ENCODE measurements at places on chromosomes 1 and 21. TPM values are rescaled to one million over a fixed set of nuclear protein-coding genes. Genes with fewer than 3 reads are reported as not detected.

The PTGER3 gene
- total RNA-seq, result not detected

The IL20 gene
- total RNA-seq, result not detected

The SHISA4 gene
- 31.4 TPM for total RNA-seq

- H3K36me3 ChIP-seq, result no peaks in the 10 kb centered on the region
- H3K4me3 ChIP-seq, result no peak overlapping the region
- no peak overlapping the region for H3K27ac ChIP-seq
- peaks cover 8% of the 10 kb centered on the region for H3K4me1 ChIP-seq
- H3K27me3 ChIP-seq, result no peaks in the 10 kb centered on the region
Observed at GRCh38 chr1:165823552-165824268, 3.7 kb upstream of the UCK2 start.

- H3K27ac ChIP-seq, result no peak overlapping the region
- no peaks in the 10 kb centered on the region for H3K36me3 ChIP-seq
- no peak overlapping the region for H3K4me3 ChIP-seq
Observed at GRCh38 chr1:161721738-161722343, 497 bp downstream of the FCRLB start.

- H3K4me3 ChIP-seq, result peak overlapping the region; percentile 100
- peaks cover 4% of the 10 kb centered on the region for H3K27me3 ChIP-seq
- H3K27ac ChIP-seq, result peak overlapping the region; percentile 100
- DNase-seq, result no peak
- H3K36me3 ChIP-seq, result peaks cover 17% of the 10 kb centered on the region
Observed at GRCh38 chr1:35030756-35031446, 844 bp downstream of the ZMYM6 start.

DNA sequence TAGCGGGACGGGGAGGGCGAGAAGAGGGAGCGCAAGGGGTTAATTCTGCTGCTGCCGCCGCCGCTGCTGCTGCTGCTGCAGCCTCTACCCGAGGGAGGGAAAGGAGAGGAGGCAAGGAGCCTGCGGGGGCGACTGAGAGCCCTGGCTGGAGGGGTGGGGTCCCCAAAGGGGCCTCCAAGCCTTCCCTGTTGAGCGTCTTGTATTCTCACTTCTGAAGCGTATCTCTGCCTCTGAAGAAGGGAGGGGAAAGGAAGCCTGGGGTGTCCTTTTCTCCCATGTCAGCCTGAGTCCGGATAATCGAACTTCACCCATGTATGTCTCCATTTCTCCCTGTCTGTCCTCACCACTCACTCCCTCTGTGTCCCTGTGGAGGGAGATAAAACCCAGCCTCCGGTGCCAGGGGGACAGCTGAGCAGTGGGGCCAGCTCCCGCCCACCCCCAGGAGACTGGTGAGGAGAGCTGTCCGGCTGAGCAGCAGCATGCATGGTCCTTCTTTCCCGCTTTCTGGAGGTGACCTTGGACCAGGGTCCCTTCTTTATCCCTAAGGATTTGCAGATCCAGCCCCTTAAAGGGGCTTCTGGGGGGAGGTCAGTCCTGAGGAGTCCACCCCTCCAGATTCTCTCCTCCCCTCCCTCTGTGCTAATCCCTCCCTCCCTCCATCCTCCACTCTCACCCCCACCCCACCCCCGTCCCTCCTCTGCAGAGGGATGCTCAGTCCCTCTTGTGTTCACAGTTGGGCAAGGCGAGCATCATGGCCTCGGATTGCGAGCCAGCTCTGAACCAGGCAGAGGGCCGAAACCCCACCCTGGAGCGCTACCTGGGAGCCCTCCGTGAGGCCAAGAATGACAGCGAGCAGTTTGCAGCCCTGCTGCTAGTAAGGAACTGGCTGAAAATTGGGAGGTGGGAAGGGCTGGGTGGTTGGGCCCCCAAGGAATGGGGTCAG, 1.0 kb downstream of the NCDN start:
- peak overlapping the region; percentile 93 for H3K27ac ChIP-seq
- H3K4me3 ChIP-seq, result peak overlapping the region; percentile 98
- no peak for DNase-seq
- H3K4me1 ChIP-seq, result peaks cover 41% of the 10 kb centered on the region
- H3K36me3 ChIP-seq, result peaks cover 9% of the 10 kb centered on the region

GRCh38 chr1:107491582-107491981, 350.7 kb downstream of the NTNG1 start:
- no peaks in the 10 kb centered on the region for H3K36me3 ChIP-seq
- no peak overlapping the region for H3K4me3 ChIP-seq
- H3K27me3 ChIP-seq, result peaks cover 2% of the 10 kb centered on the region
- H3K4me1 ChIP-seq, result no peaks in the 10 kb centered on the region

GRCh38 chr1:85394130-85394529, 70.8 kb downstream of the DDAH1 start:
- no peak for DNase-seq
- no peak overlapping the region for H3K27ac ChIP-seq
- no peak overlapping the region for H3K4me3 ChIP-seq
- peaks cover 43% of the 10 kb centered on the region for H3K4me1 ChIP-seq
- no peaks in the 10 kb centered on the region for H3K27me3 ChIP-seq
- H3K36me3 ChIP-seq, result peaks cover 5% of the 10 kb centered on the region

- H3K4me1 ChIP-seq, result no peaks in the 10 kb centered on the region
- H3K4me3 ChIP-seq, result no peak overlapping the region
- no peaks in the 10 kb centered on the region for H3K27me3 ChIP-seq
- no peaks in the 10 kb centered on the region for H3K36me3 ChIP-seq
- no peak for DNase-seq
- no peak overlapping the region for H3K27ac ChIP-seq
Observed at GRCh38 chr1:193676996-193677549, 490.7 kb upstream of the B3GALT2 start.

GRCh38 chr1:37032660-37033354, 1.5 kb downstream of the GRIK3 start:
- H3K4me3 ChIP-seq, result no peak overlapping the region
- H3K27me3 ChIP-seq, result peaks cover 54% of the 10 kb centered on the region
- no peak overlapping the region for H3K27ac ChIP-seq
- H3K36me3 ChIP-seq, result no peaks in the 10 kb centered on the region

DNA sequence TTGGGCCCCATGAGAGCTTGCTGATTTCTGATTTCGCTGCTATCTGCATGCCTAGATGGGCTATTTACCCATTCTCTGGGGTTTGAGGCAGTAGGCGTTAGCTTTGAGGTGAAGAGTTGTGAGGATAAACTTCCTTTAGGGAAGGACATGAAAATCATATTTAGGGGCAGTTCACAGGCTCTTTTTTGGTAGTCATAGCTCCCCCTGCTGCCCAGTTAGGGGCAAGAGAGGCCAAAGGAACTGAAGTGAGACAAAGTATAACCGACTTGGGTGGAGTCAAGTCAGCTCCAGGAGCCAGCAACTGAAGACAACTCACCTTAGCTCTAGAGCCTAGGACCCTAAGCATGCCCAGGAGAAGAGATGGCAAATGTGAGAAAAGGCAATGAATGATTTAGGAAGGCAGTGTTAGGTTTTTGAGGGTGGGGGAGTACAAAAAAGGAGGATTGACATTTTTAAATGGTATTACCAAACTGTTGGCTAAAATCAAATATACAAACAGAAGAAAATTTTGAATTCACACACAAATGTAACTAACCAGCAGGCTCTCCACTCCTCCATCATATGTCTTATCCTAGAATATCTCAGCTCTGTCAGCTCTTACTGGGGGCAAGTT, 625.2 kb downstream of the LMO4 start:
- no peak for DNase-seq
- H3K4me3 ChIP-seq, result no peak overlapping the region
- H3K4me1 ChIP-seq, result peaks cover 13% of the 10 kb centered on the region

Data from osteocyte (in vitro differentiated cells).